Ovary (tissue), 10 donors: ENCODE measurements at places on chromosomes 5 and 9.

DNA sequence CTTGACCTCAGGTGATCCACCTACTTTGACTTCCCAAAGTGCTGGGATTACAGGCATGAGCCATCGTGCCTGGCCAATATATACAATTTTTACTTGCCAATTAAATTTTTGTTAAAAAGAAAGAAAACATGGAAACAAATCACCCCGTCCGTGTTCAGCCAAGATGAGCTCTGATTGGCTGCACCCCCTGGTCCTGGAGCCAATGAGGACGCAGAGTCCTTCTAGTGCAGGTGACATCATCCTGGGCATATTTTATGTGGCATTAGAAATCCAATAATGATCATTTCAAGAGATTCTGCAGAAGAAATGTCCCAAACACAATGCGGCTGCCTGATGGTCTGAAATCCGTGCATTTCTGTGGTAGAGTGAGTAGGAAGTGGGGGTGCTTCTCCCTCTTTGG, 159.5 kb downstream of the GAPVD1 start:
- H3K27ac ChIP-seq, result no peak overlapping the region
- H3K27me3 ChIP-seq, result no peaks in the 10 kb centered on the region

DNA sequence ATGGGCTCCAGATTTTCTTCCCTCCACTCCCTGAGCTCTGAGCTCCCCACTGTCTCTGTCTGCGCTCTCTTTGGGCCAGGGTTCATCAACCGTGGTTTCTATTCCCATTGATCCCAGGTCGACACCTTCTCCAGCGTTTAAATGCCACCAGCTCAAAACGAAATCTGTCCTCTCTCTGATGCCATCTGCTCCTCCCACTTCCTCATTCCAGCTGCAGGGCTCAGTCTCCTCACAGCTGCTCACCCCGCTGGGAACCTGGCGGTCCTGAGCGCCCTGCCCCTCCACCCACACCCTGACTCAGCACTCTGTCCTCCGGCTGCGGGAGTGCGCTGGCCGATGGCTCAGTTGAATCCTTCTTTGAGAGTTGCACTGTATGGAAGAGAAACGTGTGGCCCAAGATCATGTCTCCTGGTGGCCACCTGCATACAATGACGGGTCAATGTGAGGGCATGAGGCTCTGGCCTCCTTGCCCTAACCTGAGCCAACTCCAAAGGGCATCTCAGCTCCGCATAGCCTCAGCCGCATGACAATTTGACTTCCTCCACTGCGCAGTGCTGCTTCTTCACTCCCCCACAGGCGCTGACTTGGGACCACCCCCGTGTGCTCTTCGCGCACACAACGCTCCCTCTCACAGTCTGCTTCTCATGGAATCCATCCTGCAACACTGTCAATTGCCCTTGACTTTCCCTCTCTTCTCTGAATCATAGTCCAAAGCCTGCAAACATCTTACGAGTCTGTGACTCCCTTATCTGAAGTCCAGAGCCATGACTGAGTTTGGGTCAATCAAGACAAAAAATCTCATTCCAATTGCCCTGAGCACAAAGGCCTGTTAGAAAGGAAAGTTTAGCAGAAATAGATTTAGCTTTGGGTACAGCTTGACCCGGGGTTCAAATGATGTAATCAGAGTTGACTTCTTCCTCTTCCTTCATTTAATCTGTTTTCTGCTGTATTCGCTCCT, 82.4 kb downstream of the PTCH1 start:
- no peaks in the 10 kb centered on the region for H3K4me1 ChIP-seq
- H3K36me3 ChIP-seq, result no peaks in the 10 kb centered on the region
- no peak overlapping the region for H3K4me3 ChIP-seq
- no peaks in the 10 kb centered on the region for H3K27me3 ChIP-seq
- no peak overlapping the region for H3K27ac ChIP-seq
- DNase-seq, result no peak

- no peak overlapping the region for H3K4me3 ChIP-seq
- no peaks in the 10 kb centered on the region for H3K36me3 ChIP-seq
- peaks cover 12% of the 10 kb centered on the region for H3K4me1 ChIP-seq
- no peaks in the 10 kb centered on the region for H3K27me3 ChIP-seq
- no peak overlapping the region for H3K27ac ChIP-seq
- DNase-seq, result no peak
Measured at GRCh38 chr9:94909965-94910730, 183.6 kb downstream of the AOPEP start.

GRCh38 chr9:35293376-35293964, 131.7 kb downstream of the UNC13B start:
- no peak for DNase-seq
- H3K27me3 ChIP-seq, result no peaks in the 10 kb centered on the region
- no peaks in the 10 kb centered on the region for H3K4me1 ChIP-seq
- no peak overlapping the region for H3K27ac ChIP-seq

GRCh38 chr5:164671640-164672039, 1166.2 kb downstream of the MAT2B start:
- H3K36me3 ChIP-seq, result no peaks in the 10 kb centered on the region
- no peak overlapping the region for H3K27ac ChIP-seq
- no peak overlapping the region for H3K4me3 ChIP-seq
- H3K27me3 ChIP-seq, result no peaks in the 10 kb centered on the region
- no peaks in the 10 kb centered on the region for H3K4me1 ChIP-seq

DNA sequence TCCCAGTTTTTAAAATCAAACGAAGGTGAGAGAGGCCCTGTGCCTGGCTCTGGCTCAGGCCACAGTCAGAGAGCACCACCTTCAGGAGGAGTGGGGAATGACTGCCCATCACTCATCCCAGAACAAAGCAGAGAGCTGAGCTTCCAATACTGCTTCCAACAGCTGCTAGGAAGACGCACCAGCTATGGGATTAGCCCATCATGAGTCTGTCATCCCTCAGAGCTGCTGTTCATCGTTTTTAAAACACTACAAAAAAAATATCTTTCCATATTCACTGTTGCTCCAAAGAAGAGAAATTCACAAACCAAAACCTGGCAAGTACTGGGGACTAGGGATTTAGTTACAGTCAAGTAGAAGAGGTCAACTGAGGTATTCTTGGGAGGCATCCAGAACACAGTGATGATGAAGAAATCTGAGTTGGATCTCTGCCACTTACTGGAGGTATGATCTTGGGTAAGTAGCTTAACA, 102.4 kb downstream of the CDK5RAP2 start:
- no peaks in the 10 kb centered on the region for H3K27me3 ChIP-seq
- peak; percentile 69 for DNase-seq
- H3K36me3 ChIP-seq, result no peaks in the 10 kb centered on the region
- H3K27ac ChIP-seq, result no peak overlapping the region
- no peak overlapping the region for H3K4me3 ChIP-seq
- H3K4me1 ChIP-seq, result peaks cover 2% of the 10 kb centered on the region

- H3K27ac ChIP-seq, result no peak overlapping the region
- H3K27me3 ChIP-seq, result no peaks in the 10 kb centered on the region
- DNase-seq, result no peak
- no peak overlapping the region for H3K4me3 ChIP-seq
Measured at GRCh38 chr5:7325975-7326913, 69.7 kb upstream of the ADCY2 start.

- no peak overlapping the region for H3K27ac ChIP-seq
- no peak for DNase-seq
- no peaks in the 10 kb centered on the region for H3K36me3 ChIP-seq
- H3K27me3 ChIP-seq, result no peaks in the 10 kb centered on the region
Measured at GRCh38 chr9:33129886-33130881, 37.0 kb downstream of the B4GALT1 start.

DNA sequence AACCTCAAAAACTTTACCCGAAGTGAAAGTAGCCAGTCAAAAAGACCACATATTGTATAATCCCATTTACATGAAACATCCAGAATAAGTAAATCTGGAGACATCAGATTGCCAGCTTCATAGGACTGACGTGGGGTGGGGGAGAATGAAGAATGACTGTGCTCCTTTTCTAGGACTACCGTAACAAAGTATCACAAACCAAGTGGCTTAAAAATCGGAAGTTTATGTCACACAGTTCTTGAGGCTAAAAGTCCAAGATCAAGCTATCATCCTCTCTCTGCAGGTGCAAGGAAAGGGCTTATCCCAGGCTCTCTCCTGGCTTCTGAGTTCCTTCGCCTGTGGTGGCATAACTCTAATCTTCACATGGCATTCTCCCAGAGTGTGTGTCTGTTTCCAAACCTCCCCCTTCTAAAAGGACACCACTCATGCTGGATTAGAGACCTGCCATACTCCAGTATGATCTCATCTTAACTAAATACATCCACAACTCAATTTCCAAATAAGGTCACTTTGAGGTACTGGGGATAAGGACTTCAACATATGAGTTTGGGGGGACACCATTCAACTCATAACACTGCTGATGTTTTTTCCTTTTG, 25.5 kb downstream of the ADAM19 start:
- H3K36me3 ChIP-seq, result no peaks in the 10 kb centered on the region
- no peak overlapping the region for H3K4me3 ChIP-seq
- H3K27ac ChIP-seq, result no peak overlapping the region
- DNase-seq, result no peak
- H3K27me3 ChIP-seq, result no peaks in the 10 kb centered on the region

DNA sequence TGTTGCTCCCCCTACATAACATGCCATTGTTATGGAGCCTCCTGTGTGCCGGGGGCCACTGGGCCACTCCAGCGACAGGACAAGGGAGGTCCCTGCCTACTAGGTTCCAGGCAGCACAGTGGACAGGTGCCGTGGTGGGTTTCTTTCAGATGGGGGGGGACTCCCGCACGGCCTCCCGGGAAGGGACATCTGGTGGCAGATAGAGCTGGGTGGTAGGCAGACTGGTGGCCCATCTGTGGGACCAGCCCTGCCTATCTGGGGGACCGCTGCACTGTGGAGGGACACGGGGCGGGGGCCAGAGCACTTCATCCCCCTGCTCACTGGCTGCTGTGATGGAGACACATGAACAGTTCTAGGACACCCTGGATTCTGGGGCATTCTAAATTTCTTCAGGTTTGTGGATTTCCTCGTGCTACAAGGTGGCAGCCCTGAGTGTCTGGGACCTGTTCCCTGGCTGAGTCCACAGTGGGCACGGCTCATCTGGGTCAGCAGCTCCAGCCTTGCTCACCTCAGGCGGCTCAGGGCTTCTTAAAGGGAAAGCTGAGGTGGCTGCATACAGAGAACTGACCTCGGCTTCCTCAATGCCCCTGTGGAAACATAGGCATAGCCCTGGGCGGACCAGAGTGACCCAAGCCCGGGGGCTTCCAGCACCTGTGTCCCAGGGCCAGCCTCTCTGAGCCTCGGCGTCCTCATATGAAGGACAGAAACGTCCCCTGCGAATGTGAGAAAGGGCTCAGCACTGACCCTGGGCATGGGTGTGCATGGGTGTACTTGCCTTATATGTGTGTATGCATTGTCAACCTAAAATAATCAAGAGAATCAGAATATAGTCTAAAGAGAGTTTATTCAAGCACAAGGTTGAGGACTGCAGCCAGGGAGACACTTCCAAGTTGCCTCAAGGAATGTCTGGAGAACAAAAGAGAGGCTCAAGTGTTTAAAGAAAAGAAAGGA, 22.5 kb downstream of the FGD3 start:
- no peak overlapping the region for H3K27ac ChIP-seq
- H3K4me3 ChIP-seq, result no peak overlapping the region
- no peaks in the 10 kb centered on the region for H3K4me1 ChIP-seq
- DNase-seq, result no peak
- H3K36me3 ChIP-seq, result no peaks in the 10 kb centered on the region

DNA sequence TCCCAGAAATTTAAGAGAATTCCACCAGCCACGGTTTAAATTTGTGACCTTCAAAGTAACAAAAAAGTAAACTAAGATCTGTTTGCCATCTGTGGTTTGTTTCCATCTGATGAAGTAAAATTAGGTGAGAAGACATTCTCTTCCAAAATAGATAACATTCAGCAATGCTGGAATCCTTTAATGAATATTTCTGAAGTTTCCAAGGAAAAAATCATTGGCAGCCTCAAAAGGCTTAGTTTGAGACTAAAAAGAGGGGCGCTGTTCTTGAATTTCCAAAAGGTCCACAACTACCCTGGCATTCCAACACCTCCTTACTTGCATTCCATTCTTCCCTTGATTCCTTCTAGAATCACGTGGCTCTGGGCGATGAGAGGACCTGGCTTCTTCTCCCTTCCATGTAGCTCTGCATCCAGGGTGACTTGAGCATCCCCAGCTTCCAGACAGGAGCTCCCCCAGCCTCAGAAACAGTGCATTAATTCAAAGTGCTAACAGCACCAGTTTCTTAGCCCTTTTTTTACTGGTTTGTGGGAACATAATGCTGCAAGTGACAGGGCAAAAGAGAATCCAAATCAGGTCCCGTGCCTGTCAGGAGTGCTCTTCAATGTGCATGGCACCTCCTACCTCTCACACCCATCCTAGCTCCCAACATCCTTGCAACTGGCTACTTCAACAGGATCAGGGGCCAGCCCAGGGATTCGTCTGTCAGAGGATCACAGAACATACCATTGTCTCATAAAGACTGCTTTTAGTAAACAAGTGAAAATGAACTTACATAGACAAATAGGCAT, 191.5 kb upstream of the S1PR3 start:
- no peak overlapping the region for H3K4me3 ChIP-seq
- H3K36me3 ChIP-seq, result no peaks in the 10 kb centered on the region
- no peak overlapping the region for H3K27ac ChIP-seq
- no peaks in the 10 kb centered on the region for H3K27me3 ChIP-seq
- no peak for DNase-seq

DNA sequence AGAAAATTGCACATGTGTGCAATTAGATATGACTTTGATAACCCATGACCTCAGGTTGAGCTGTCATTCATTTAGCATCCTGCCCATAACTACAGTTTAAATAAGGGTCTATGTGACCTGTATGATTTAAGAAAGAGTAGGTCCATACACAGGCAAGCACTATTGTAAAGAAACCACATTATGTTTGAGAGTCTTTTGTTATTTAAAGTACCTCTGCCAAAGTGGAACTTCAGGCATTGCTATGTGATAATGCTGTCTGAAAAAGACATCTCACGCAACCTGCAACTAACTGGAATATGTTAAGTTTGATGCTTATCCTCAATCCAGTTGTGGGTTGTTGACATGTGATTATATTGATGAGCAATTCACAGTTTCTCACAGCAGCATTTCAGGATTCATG, 317.0 kb downstream of the TMEM161B start:
- no peaks in the 10 kb centered on the region for H3K36me3 ChIP-seq
- DNase-seq, result no peak
- H3K27me3 ChIP-seq, result no peaks in the 10 kb centered on the region
- no peaks in the 10 kb centered on the region for H3K4me1 ChIP-seq
- no peak overlapping the region for H3K4me3 ChIP-seq

DNA sequence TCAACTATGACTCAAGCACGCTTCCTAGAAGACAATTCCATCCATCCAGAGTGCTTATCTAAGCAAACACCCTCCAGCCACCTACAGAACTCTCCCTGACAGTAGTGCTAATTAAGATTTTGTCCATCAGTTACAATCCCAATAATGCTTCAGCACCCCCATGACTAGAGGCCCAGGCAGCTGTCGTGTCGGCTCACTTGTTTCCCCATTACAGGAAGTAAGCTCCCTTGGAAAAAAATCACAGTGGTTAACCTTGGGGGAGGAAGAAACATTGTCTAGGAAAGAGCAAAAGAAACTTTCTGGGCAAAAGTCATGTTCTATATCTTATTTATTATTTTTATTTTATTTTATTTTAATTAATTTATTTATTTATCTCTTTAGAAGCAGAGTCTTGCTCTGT, 108.8 kb upstream of the LPAR1 start:
- no peak overlapping the region for H3K4me3 ChIP-seq
- H3K4me1 ChIP-seq, result no peaks in the 10 kb centered on the region
- no peaks in the 10 kb centered on the region for H3K36me3 ChIP-seq
- no peak overlapping the region for H3K27ac ChIP-seq
- no peak for DNase-seq

- no peak overlapping the region for H3K4me3 ChIP-seq
- no peaks in the 10 kb centered on the region for H3K4me1 ChIP-seq
- H3K27ac ChIP-seq, result no peak overlapping the region
- H3K27me3 ChIP-seq, result no peaks in the 10 kb centered on the region
Measured at GRCh38 chr5:149936700-149937091, 7.9 kb downstream of the PDE6A start.
